Activated T-helper 1 cell treated with anti-CD3 and anti-CD28 coated beads, Interleukin-12 subunit alpha, Interleukin-12 subunit beta, Interleukin-2, Interleukin-4 antibody, amounts not matched to agents 30 ng/mL and 10 ng/mL and 1 ng/mL, durations not matched to agents 14 hours and 24 hours and 36 hours (primary cell): ENCODE measurements at places on chromosomes 3 and 15. TPM values are rescaled to one million over a fixed set of nuclear protein-coding genes. Genes with fewer than 3 reads are reported as not detected.

DNA sequence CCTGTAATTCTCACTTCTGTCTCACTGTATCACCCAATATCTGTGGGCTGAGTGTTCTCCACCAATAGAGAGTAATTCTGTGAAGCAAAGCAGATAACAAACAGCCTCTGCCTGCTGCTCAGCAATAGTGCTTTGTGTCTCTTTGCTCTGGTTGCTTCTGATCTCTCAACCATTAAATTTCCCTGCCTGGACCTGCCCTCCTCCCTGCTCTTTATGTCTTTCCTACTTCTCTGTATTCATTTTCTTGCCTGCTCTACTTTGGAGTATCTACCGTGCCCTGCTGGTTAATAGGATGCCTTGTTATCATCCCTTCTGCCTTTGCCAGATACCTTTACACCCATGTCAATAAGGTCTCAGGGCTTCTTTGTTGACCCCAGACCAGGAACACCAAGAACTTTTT is 102.9 kb upstream of the CGNL1 start:
- no peak for DNase-seq
- peaks cover 27% of the 10 kb centered on the region for H3K36me3 ChIP-seq
- no peak overlapping the region for H3K27ac ChIP-seq

DNA sequence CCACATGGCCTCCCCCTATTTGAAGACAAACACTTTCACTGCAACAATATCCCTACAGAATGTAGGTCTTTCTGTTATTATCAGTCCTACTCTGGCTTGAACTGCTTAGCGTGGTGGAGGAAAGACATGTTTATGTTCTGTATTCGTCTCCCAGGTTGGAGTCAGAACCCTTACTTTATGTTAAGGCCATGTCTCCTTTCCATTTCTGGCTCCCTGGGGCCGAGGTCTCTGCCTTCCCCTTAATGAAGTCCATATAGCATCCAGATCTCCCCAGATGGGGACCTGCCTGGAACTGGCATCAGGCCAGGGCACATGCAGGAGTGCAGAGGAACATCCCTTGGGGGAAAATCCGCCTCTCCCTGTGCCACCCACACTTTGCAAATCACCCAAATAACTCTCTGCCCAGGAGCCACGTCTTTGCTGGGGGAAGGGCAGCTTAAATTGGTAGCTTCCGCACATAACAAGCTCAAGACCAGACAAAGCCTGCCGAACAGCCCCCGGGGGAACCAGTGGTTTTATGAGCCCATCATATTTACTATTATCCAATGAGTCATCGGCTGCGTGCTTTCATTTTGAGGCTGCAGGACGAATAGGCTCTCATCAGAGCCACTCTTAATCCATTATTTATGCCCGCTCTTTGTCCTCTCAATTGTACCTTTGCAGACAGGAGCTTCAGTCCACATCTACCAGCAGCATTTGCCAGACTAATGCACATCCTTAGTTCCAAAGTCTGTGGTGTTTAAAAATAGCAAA is 237.0 kb downstream of the UACA start:
- no peak overlapping the region for H3K4me3 ChIP-seq
- H3K27ac ChIP-seq: no peak overlapping the region
- peaks cover 13% of the 10 kb centered on the region for H3K27me3 ChIP-seq
- no peak for DNase-seq
- peaks cover 32% of the 10 kb centered on the region for H3K4me1 ChIP-seq
- H3K36me3 ChIP-seq: peaks cover 5% of the 10 kb centered on the region

GRCh38 chr15:97196048-97197014 is 764.2 kb upstream of the ARRDC4 start:
- H3K36me3 ChIP-seq: no peaks in the 10 kb centered on the region
- H3K27me3 ChIP-seq: peaks cover 1% of the 10 kb centered on the region
- no peak overlapping the region for H3K4me3 ChIP-seq
- H3K27ac ChIP-seq: no peak overlapping the region
- H3K4me1 ChIP-seq: no peaks in the 10 kb centered on the region

DNA sequence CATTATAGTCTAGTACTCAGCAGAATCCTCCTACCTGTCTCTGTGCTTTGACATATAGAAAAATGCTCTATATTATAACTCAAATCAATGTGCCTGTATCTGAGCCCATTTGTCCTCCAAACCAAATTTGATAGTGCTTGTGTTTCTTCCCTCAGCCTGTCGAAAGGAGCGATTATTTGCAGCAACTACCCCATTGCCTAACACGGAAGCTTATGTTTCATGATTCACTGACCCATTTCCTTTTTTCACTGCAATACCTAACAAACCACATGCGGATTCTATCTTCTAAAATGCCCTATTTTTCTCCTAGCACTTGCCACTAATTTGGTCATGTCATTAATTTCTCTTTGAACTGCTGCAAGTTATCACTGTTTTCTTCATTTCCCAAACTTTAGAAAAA is 1220.6 kb upstream of the CADM2 start:
- no peak overlapping the region for H3K27ac ChIP-seq
- no peaks in the 10 kb centered on the region for H3K36me3 ChIP-seq
- H3K4me3 ChIP-seq: no peak overlapping the region
- H3K4me1 ChIP-seq: no peaks in the 10 kb centered on the region

- no peak for DNase-seq
- H3K27ac ChIP-seq: no peak overlapping the region
- no peak overlapping the region for H3K4me3 ChIP-seq
- no peaks in the 10 kb centered on the region for H3K36me3 ChIP-seq
Measured at GRCh38 chr3:139561255-139561817, 21.8 kb upstream of the RBP1 start.

DNA sequence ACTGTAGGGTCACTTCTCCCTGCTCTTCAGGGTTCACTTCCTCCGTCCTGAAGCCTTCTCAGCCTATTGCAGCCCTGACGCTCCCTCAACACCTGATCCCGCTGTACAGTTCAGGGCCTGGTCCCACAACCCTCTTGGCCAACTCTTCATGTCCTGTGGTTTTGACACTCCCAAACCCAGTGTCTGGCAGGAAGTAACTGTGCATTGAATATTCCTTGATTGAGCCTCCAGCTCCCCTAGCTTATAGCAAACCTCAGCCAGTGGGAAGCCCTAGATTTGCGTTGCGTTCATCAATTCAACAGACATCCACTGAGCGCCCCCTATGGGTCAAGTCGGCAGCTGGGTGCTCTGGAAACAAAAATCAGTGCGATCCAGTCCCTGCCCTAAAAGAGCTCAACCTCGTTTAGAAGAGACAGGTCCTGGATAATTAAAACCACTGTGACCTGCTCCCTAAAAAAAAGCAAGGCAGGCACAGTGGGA is 13.5 kb downstream of the UBAP1L start:
- peak; percentile 22 for DNase-seq
- peak overlapping the region; percentile 52 for H3K27ac ChIP-seq
- H3K4me3 ChIP-seq: no peak overlapping the region
- peaks cover 20% of the 10 kb centered on the region for H3K36me3 ChIP-seq
- no peaks in the 10 kb centered on the region for H3K4me1 ChIP-seq

GRCh38 chr15:85865070-85865684 is 70.5 kb upstream of the KLHL25 start:
- no peak overlapping the region for H3K27ac ChIP-seq
- peaks cover 13% of the 10 kb centered on the region for H3K27me3 ChIP-seq
- H3K36me3 ChIP-seq: no peaks in the 10 kb centered on the region
- DNase-seq: no peak
- H3K4me1 ChIP-seq: no peaks in the 10 kb centered on the region

GRCh38 chr3:55416331-55416821 is 70.7 kb downstream of the WNT5A start:
- no peaks in the 10 kb centered on the region for H3K36me3 ChIP-seq
- H3K27me3 ChIP-seq: no peaks in the 10 kb centered on the region
- H3K27ac ChIP-seq: no peak overlapping the region
- DNase-seq: no peak
- no peak overlapping the region for H3K4me3 ChIP-seq

DNA sequence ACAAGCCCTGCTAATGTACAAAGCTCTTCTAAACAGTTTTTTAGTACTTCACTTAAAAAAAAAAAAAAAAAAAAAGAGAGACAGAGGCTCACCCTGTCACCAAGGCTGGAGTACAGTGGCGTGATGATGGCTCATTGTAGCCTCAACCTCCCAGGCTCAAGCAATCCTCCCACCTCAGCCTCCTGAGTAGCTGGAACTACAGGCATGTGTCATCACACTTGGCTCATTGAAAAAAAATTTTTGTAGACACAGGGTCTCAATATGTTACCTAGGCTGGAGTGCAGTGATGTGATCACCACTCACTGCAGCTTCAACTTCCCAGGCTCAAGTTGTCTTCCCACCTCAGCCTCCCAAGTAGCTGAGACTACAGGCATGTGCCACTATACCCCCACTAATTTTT is 47.6 kb upstream of the HEG1 start:
- H3K4me1 ChIP-seq: no peaks in the 10 kb centered on the region
- H3K27me3 ChIP-seq: peaks cover 15% of the 10 kb centered on the region
- no peak for DNase-seq
- H3K27ac ChIP-seq: no peak overlapping the region
- H3K36me3 ChIP-seq: peaks cover 7% of the 10 kb centered on the region

DNA sequence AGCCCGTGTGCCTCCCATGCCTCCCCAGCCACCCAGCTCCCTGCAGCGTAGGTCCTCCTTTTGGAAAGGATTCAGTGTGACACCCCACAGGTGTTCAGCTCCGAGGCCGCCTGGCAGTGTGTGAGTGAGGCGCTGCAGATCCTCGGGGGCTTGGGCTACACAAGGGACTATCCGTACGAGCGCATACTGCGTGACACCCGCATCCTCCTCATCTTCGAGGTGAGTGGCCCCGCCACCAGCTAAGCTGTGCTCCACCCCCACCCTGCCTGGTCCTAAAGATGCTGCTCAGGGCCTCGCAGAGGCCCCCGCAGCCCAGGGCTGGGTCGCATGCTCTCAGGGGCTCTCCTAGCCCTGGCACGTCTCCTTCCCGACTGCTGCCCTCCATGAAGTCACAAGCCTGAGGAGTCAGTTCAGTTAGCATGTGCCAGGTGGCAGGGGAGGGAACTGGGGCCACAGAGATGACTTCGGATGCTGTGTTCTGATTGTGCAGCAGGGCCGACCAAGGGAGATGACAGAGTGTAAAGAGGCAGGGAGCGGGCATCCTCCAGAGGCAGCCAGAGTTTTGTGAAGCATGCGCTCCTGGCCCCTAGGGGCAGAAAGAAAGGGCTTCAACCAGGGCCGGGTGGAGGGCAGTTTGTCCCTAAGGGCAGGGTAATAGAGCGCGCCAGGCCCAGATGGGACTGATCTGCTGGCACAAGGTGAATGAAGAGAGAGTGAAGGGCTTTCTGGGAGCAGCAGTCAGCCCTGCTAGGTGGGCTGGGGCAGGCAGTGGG is 26.8 kb downstream of the ACAD9 start:
- peak overlapping the region; percentile 24 for H3K27ac ChIP-seq
- no peaks in the 10 kb centered on the region for H3K4me1 ChIP-seq
- H3K4me3 ChIP-seq: no peak overlapping the region
- H3K27me3 ChIP-seq: no peaks in the 10 kb centered on the region
- no peak for DNase-seq

DNA sequence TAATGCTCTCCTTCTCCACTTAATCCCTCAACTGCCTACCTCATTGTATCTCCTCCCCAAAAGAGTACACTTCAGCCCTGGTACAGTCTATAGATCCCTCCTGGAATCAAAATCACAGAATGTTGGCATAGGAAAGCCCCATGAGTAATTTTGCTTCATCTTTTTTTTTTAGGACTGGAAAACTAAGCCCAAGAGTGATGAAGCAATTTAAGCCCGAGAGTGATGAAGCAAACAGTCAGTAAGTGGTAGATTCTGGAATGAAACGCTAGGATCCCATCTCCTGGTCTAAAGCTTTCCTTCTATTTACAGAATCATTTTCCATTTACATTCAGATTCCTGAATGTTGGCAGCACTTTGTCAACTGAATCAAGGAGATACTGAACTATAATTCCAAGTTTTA is 29.8 kb upstream of the PLAAT1 start:
- DNase-seq: no peak
- no peaks in the 10 kb centered on the region for H3K36me3 ChIP-seq
- H3K27me3 ChIP-seq: no peaks in the 10 kb centered on the region
- H3K27ac ChIP-seq: no peak overlapping the region

Gene CCDC13
- total RNA-seq: 0.32 TPM in 1 of 2 replicates, not detected in the other

Gene CCR9
- total RNA-seq: not detected in 2 replicates

Gene MME
- not detected in 2 replicates for total RNA-seq

Gene SLC26A6
- total RNA-seq: 46.3 and 52.8 TPM in 2 replicates

Gene FOXL2
- total RNA-seq: not detected in 2 replicates

Gene SAMD7
- total RNA-seq: not detected in 2 replicates

Gene TBCCD1
- 17.7 and 19.2 TPM in 2 replicates for total RNA-seq

Gene PFN2
- total RNA-seq: 0.42 and 0.47 TPM in 2 replicates

Gene RETNLB
- not detected in 2 replicates for total RNA-seq
